ENCODE measurements at places on chromosomes 3 and 15.

- DNase-seq: peak; percentile 16
Measured at GRCh38 chr3:89697321-89697916, 590.0 kb downstream of the EPHA3 start.

DNA sequence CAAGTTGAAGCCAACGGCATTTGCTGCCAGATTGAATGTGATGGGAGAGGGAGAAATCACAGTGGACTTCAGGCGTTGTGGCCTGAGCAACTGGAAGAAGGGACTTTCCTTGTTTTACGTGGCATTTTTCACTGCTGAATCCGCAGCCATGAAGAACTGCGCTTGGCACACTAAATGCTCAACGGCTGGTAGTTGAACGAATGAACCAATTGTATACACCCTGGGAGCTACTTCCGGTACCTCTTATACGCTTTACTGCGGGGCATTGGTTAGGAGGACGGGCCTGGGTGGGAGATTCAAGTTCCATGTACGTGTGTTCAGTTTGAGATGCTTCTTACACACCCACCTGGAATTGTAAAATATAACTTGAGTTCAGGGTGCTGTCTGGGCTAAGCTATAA lies 5.2 kb downstream of the SYNM start:
- DNase-seq: no peak

DNA sequence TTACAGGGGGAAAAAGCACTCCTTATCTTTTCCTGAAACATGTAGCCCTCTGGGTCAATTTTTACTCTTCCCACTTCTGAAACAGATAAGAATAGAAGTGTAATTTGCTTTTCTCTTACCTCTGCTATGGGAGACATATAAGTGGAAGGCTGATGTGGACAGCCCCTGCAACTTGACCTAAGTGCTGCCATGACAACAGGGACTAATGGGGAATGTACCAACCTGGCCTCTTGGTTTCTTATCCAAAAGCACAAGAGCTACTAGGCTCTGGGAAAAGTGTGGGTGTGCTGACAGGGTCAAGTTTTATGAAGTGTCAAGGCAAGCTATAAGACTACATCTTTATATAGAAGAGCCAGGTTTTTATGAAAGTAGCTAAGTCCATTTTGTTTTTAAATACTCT lies 1246.5 kb downstream of the OTOL1 start:
- DNase-seq: no peak

DNA sequence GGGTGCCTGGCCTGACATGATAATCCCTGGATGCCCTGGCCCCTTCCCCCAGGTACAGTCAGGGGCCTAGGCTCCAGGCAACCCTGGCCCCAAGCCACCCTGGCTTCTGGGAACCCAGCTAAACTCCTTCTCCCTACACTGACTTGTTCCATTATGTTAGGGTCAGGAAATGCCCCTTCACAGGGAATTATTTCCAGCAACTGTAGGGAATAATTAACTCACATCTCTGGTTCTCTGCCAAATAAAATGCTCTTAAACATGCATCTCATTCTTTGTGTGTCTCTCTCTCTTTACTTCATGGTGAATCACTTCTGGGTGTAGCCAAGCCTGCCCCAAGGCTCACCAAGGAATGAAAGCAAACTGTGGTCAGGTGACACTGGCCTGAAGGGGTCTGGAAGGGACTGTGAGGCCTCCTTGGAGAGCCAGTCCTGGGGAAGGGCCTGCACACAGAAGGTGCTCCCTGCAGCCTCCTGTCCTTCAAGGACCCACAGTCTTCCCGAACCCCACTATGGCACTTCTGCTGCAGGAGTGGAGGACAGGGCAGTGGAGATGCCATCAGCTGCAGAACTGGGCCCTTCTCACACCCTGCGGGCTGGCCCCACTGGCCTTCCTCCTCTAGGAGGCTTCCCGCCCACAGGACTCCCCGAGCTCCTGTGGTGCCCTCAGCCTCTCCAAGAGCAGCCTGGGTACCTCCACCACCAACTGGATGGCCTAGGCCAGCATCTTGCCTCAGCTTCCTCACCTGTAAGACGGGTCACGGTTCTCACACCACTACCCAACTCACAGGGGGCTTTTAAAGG lies 17.6 kb downstream of the TKT start:
- peak; percentile 88 for DNase-seq

DNA sequence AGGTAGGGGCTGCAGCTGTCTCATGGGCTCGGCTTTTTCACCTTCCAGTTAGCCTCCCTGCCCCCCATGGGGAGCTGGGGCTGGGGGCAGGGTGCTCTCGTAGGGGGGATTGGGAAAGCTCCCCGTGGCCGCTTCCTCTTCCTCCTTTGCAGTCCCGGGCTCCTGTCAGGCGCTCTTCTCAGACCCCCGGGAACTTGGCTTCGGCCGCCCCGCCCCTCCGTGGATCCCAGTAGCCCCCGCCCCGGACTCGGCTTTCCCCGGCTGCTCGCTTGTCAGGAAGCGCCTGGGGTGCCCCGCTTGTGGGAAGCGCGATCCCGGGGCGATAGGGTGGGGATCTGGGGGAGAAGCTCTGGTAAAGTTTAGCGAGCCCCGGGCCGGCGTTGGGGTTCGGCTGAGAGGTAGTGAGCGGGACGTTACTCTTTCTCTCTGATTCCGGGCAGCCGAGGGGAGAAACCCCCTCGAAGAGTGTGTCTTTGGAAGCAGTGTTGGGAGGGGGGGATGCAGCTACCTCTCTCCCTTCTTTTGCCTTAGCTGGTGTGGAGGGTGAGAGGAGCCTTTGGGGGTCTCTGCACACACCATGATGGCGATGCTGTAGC lies 611 bp downstream of the PIAS1 start:
- peak; percentile 9 for DNase-seq

DNA sequence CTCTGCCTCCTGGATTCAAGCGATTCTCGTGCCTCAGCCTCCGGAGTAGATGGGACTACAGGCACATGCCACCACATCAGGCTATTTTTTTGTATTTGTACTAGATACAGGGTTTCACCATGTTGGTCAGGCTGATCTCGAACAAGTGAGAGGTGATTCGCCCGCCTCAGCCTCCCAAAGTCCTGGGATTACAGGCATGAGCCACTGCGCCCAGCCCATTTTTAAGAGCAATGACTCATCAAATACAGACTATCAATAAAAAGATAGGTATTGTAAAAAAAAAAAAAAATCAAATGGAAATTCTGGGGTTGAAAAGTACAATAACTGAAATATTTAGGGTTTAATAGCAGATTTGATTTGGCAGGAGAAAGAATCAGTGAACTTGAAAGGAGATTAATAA lies 129.0 kb downstream of the TJP1 start:
- no peak for DNase-seq

- DNase-seq: no peak
Measured at GRCh38 chr3:134927599-134927998, 132.5 kb downstream of the EPHB1 start.

DNA sequence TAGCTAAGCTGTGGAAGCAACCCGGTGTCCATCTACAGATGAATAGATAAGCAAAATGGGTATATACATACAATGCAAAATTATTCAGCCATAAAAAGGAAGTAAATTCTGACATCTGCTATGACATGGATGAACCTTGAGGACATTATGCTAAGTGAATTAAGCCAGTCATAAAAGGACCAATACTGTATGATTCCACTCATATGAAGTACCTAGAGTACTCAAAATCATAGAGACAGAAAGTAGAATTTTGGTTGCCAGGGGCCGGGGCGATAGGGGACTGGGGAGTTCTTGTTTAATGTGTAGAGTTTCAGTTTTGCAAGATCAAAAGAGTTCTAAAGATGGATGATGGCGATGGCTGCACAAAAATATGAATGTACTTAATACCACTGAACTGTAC lies 10.3 kb downstream of the EID1 start:
- DNase-seq: no peak

- no peak for DNase-seq
Measured at GRCh38 chr15:28014623-28015200, 84.4 kb downstream of the OCA2 start.

DNA sequence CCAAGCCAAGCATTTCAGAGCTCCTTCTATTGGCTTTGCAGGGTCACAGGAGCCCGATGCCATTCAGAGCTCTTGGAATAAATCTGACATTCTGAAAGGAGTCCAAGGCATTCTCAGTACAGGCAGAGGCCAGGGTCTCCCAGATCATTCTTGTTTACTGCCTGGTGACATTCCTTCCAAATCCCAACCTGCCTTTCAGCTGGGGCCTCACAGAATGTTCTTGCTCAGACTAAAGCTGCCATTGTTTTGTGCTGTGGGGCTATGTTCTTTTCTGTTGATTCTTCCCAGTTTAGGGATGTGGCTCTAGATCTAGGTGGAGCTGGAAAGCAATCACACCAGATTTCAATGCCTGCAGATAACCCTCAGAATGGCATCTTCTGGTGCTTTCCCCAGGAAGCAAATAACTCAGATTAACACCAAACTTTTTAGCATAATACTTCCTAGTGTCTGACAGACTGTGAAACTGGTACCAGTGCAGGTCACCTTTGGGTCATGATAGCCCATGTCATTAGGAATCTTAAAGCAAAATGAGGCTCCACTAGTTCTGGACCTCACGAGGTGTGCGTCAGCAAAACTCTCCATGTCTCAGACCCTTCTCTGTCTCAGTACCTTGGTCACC lies 166.9 kb downstream of the CHST2 start:
- DNase-seq: no peak

DNA sequence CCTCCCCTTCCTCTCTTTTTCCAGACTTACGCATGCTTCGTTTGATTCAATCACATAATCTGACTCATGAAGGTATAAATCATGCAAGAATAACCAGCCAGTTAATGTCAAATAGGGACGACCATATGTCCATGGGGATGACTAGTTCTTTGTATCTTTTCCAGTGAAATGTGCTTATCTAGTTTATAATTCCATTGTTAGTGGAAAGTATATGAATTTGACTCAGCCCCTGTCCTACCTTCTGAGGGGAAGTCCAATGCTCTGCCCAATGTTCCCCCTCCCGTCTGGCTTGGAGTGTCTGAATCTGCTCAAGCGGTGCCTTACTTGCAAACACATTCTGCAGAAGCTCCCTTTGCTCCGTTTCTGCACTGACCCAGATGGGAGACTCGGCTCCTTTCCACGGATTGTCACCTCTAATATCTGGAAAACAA lies 55.0 kb upstream of the EPHB3 start:
- no peak for DNase-seq

DNA sequence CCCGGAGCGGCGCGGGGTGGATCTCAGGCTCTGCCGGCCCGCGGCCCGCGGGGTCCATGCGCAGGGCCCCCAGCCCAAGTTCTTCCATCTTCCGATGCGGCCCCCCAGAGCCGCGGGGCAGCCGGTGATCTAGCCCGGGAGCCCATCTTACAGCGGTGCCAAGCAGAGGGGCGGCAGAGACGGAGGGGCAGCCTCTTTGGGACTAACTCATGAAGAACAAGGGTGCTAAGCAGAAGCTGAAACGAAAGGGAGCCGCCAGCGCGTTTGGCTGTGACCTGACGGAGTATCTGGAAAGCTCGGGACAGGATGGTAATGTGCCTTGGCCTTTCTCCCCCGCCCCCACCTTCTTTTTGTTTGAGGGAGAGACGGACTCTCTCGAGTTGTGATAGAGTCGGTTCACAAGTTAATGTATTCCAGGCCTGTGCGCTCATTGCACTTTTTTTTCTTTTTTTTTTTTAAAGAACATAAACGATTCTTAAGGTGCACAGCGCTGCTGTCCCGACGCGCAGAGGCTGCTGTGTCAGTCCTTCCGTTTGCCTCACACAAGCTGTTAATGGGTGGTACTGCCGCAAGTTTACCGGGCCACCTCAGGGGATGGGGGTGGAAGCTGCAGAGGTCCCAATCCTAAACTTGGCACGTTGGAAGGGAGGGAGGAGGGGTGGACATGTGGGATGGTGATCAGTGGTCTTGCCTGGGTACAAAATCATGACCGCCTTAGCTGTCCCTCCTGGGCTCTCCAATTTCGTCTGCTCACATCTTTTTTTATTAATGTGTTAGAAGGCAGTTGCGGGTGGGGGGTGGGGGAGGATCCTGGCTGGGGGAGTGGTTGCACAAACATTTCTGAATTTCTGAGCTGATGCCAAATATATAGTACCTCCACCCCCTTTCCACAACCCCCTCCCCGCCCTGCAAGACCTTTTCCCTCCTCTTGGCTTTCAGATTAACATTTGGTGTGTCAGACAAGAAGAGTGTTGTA lies 801 bp downstream of the ARHGAP31 start:
- peak; percentile 36 for DNase-seq

DNA sequence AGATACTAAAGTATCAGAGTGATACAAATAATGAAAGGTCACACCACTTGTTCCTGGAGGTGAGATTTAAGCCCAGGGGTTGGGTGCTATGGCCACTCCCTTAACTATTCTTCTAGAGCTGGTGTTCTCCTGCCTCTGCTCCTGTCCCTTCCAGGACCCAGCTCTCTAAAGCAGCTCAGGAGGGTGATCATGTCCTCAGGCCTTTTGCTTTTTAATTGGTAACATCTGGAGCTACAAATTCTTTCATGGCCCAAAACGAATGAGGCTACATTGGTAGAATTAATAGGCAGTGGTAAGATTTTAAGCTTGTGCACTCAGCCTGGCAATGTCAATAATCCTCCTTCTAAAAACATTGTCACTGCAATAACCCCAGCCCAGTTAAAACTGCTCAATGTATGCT lies 38.2 kb upstream of the CNOT10 start:
- no peak for DNase-seq

DNA sequence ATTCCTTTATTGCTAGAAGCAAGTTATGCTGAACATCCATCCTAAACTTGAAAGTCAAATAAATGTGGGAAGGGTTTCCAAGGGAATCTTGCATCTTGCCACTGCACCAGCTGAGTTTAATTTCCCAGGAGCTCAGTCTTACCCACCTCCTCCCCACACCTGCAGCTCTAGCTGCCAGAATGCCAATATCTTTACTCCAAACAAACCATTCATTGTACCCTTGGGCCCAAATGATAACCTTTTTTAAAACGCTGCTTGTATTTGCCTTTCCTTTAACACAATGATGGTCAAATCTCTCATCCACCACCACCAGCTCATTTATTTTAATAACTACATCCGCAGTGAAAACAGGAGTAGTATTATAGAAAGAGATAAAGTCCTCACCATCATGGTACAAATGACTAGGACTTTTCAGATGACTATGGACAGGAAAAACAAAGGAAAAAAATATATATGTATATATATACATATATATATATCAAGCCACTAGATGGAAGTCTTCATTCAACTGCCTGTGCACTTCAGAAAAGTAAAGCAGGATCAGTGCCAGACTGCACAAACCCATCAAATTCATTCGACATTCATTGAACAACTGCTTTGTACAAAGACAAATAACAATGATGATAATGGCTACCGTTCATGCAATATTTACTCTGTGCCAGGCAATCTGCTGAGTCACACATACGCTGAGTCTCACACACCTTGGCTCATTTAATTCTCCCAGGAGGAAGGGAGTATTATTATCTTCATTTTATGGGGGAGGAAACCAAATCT lies 44.0 kb downstream of the BFSP2 start:
- DNase-seq: peak; percentile 11

DNA sequence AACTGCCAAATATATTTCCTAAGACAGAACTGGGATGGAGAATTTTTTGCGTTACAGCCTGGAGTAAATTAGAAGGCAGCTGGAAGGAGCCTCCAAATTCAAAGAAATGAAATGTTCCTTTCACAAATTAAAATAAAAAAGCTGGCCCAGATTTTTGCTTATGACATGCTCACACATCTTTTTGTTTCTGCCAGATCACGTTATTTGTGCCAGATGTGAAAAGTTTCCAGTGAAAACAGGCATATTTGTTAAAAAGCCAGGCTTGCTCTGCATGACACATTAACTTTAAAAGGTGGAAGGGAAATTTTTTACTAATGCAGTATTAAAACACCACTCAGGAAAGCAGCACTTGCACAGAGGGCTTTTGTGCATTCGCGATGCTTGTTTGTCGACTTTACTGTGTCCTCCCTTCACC lies 23.3 kb upstream of the ACKR4 start:
- DNase-seq: no peak

- no peak for DNase-seq
Measured at GRCh38 chr15:64210371-64210770, 47.5 kb upstream of the PPIB start.

- no peak for DNase-seq
Measured at GRCh38 chr3:105529456-105529855, 162.7 kb downstream of the ALCAM start.
